ENCODE measurements at places on chromosomes 4 and X.

- DNase-seq, result no peak
Observed at GRCh38 chr4:20353646-20354045, 101.9 kb downstream of the SLIT2 start.

- no peak for DNase-seq
Observed at GRCh38 chr4:15341733-15342300, 86.0 kb upstream of the C1QTNF7 start.

DNA sequence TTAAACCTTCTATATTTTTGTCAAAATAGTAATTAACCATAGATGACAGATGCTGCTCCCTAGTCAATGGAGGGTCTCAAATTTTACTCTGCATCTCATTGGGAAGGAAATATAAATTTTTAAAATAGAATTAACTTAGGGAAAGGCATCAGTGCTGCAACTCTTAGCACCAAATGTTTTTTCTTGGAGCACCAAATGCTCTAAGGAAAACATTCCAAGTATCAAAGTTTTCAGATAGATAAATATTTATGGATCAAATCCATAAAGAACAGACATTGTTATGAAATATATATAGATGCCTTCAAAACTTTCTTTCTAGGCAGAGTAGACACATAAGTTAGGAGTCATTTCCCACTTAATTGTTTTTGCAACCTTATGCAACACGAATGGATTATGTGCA lies 168.7 kb downstream of the ANTXR2 start:
- DNase-seq, result no peak

- no peak for DNase-seq
Observed at GRCh38 chrX:17549107-17549651, 174.2 kb downstream of the NHS start.

DNA sequence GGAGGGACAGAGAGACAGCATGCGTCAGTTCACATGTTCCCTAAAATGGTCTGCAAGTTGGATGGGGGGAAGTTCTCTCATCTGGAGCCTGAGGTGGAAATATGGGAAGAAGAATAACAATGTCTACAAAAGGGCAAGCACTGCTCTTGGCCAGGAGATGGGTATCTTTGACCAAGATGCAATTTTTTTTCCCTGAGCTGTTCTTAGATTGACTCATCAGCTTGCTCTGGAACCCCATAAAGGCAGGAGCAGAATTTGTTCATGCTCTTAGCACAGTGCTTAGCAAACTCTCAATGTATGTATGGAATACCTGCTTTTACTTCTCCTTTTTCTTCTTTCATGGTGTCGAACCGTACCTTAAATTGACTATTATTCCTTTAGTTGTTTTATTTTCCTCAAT lies 90.5 kb upstream of the ZNF827 start:
- DNase-seq, result no peak

GRCh38 chrX:13077168-13077567 lies 32.7 kb upstream of the FAM9C start:
- DNase-seq, result no peak

- DNase-seq, result no peak
Observed at GRCh38 chr4:123651536-123652180, 255.1 kb downstream of the SPRY1 start.

- peak; percentile 98 for DNase-seq
Observed at GRCh38 chr4:82900411-82901182, at the start of gene THAP9. THAP9 (plus strand) TSS chr4:82900735; CDS start chr4:82900803, 68 bp downstream.

GRCh38 chr4:157357887-157358286 lies 137.4 kb downstream of the GRIA2 start:
- no peak for DNase-seq

DNA sequence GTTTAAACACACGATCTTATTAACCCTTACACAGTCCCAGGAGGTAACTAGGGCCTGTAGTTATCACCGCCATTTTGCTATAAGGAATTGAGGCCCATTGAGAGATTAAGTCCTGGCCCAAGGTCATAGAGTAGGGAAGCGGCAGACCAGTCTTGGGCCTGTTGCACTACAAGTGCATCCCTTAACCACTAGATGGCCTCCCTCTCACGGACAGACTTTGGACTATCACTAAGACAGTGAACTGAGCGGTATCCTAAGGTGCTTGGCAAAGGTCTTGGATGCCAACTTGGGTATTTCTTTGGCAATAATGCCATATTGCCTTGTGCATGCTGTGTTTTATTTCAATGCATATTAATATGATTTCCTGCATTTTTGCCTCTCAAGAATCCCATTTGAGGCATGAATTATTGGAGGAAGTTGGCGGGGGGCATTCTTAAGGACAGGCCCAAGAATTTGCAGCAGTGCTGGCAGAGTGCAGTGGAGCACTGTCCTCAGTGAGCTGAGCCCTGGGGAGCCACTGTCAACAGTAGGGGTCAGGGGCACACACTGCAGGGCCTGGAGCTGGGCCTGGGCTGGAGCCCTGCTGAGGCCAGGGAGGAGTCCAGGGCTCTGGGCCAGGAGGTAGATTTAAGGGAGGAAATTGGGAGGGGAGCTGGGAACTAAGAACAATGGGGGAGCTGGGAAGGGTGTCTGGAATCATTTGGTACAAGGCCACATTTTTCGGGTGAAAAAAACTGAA lies 147.4 kb downstream of the SMIM20 start:
- no peak for DNase-seq

DNA sequence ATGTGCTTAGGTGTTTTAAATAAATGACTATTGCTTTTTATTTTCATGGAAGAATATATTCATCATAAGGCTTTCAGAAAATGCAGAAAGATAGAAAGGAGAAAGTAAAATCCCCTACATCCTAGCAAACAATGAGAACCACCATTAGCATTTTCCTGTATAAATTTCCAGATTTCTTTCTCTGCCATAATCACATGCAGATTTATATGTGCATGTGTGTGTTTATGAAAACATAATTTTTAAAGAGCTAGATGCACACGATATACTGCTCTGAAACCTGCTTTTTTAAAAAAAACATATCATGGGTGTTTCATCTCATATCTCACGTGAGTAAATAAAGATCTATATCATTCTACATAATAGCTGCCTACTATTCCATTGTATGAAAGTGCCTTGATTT lies 26.4 kb upstream of the PPARGC1A start:
- DNase-seq, result no peak

- DNase-seq, result no peak
Observed at GRCh38 chr4:100290585-100290984, 100.3 kb upstream of the DDIT4L start.

DNA sequence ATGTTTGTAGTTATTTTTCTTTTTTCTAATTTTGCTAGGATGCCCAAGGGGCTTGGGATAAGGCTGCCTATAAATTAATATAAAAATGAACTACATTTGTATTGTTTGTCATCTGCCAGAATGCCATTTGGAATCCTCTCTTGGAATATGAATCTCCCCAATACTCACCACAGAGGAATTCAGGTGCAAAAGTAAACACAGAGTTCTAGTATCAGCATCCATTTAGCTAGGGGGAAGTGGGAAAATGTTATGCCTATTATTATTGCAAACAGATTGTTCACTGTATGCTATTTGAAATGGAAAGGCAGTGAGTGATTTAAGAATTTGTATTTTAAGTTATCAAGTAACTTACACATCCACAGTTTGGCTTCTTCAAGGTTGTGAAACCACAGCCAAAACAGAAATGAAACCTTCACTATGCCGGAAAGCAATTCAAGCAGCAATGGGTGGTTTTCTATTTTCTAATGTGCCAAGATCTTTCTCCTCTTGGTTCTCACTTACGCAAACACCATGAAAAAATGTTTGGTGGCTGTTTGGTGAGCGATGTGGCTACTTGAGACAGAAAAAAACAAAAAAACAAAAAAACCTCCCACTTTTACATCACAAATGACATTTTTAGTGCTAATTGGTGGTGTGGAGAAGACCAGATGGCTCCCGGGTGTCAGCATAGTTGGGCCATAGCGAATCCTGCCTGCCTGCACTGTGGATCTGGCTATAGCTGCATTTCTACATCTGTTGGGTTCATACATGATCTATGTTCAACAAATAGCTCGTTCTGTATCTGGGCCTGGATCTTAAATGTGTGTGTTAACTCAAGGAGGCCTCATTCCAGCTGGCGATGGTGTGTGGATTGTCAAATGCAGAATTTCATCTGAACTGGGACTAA lies 200.8 kb upstream of the GIMD1 start:
- DNase-seq, result no peak

GRCh38 chr4:152967907-152968306 lies 31.8 kb downstream of the FHDC1 start:
- no peak for DNase-seq

- DNase-seq, result no peak
Observed at GRCh38 chr4:38463268-38463958, 200.6 kb upstream of the KLF3 start.

- no peak for DNase-seq
Observed at GRCh38 chr4:163804001-163804400, 309.5 kb downstream of the TMA16 start.

GRCh38 chr4:156797206-156797605 lies 174.4 kb downstream of the PDGFC start:
- no peak for DNase-seq

DNA sequence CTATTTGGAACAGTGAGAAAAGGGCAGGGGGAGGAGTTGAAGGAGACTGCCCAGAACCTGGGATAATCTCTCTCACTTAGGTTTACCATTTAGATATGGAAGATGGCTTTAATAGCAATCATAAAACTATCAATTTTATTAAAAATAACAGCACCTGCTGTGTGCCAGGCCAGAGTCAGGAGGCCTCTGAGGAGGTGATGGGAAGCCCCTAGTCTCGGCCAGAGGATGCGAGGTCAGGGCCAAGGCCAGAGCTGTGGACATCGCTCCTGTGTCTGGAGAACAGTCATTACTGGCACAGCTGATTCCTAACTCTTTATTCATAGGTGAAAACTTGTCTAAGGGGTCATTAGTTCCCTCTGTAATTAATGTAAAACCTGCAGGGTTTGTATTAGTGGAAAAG lies 4.2 kb upstream of the IQSEC2 start:
- no peak for DNase-seq

- DNase-seq, result no peak
Observed at GRCh38 chrX:46823481-46823880, 13.4 kb upstream of the RP2 start.

- no peak for DNase-seq
Observed at GRCh38 chr4:24662542-24662941, 78.2 kb upstream of the DHX15 start.

DNA sequence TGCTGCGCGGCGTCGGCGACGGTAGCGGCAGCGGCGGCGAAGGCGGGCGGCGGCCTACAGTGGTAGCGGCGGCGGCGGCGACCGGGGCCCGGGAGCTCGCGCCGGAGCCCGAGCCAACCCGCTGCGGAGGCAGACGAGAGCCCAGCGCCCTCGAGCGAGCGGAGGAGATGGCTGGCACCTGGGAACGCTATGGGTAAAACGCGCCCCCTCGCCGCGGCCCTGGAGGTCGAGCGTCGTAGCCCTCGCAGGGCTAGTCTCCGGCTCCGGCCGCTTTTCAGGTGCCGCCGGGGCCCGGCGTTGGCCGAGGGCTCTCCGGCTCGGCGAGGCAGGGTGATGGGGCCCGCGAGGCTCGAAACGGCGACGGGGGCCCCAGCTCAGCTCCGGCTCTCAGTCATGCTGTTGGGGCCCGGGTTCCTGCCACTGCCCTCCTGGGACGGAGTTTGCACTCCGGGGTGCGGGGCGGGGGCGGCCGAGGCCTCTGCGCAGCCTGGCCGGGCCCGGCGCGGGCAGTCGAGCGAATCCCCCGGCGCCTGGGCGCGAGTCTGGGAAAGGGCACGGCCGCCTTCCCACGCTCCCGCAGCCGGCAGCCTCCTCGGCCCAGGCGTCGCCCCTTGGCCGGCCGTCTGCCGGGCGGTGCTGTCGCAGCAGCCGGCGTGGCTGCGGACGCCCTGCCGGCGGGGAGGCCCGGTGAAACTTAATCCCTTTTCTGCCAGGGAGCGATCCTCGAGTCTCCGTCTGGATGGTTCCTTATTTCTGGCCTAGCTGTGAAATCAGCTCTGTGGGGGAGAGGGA lies 768 bp downstream of the MID2 start:
- DNase-seq, result peak; percentile 9

DNA sequence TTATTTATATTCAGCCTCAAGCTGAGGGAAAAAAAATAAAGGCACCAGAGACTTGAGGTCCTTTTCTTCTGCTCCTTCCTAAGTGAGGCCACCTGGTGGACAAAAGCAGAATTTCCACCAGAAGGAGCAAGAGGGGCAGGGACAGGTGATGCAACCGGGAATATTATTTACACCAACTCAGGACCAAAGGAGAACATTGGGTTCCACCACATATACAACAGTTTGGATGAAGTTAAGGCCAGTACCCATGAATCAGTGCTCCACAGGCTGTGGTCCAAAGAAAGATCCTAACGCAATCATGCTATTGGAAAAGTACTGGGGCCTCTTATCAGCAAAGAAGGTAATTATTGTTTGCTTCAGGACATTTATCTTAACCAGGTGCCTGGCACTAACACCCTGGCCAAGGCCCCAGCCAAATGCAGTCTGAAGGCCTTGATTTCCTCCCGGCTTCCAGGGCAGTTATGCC lies 57.4 kb downstream of the TSC22D3 start:
- DNase-seq, result no peak

DNA sequence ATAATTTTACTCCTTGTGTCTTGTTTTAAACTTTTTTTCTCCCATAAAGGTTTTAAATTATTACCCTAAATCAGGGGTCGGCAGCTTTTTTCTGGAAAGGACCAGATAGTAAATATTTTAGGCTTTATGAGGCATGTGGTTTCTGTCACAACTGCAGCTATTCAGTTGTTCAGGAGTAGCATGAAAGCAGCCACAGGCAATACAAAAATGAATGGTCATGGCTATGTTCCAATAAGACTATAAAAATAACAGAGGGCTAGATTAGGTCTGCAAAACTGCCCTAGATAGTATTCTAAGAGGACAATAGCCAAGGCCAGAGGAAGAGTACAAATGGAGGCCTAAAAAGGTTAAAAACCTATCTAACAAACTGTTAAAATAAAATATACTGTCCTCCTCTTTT lies 24.6 kb downstream of the HERC5 start:
- no peak for DNase-seq

DNA sequence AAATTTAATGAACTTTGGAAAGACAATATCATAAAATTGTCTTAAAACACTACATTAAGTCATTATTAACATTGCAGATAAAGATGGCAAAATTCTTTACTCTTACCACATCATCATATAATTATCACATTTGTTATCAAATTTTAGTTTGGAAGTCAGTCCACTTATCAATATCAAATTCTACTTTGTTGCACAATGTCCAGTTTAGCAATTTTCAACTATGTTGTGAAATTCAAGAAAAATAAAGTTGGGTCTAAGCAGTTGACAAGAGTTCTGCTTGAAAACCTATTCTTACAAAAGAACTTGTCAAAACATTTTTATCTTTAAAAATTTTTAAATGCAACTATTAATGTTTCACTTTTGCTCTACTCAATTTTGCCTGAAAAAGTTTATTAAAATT lies 44.7 kb upstream of the TET2 start:
- no peak for DNase-seq

- no peak for DNase-seq
Observed at GRCh38 chr4:118889312-118889691, 648 bp downstream of the SYNPO2 start.

GRCh38 chrX:97397371-97397770 lies 513.7 kb downstream of the RPA4 start:
- DNase-seq, result no peak

- DNase-seq, result no peak
Observed at GRCh38 chrX:150934453-150934852, 36.0 kb upstream of the CD99L2 start.

- no peak for DNase-seq
Observed at GRCh38 chrX:153441296-153441695, 4.6 kb downstream of the TREX2 start.

GRCh38 chrX:71974916-71975315 lies 64.3 kb downstream of the NHSL2 start:
- DNase-seq, result no peak

All from hypothalamus (tissue), 51 donors.